Ovary (tissue), 10 donors: ENCODE measurements at places on chromosomes 6 and 20. TPM values are rescaled to one million over a fixed set of nuclear protein-coding genes. Genes with fewer than 3 reads are reported as not detected.

Gene ENPP5
- 8.4 TPM for total RNA-seq

Gene KIAA0408
- total RNA-seq, result 5.0 TPM

Gene RAB44
- total RNA-seq, result not detected

Gene RGS17
- 0.30 TPM for total RNA-seq

Gene EDN1
- total RNA-seq, result 2.9 TPM

Gene ADTRP
- total RNA-seq, result 0.80 TPM

Gene GJA1
- total RNA-seq, result 80.4 TPM

Gene COL11A2
- total RNA-seq, result 0.92 TPM

Gene HSPA12B
- 14.5 TPM for total RNA-seq

Gene OR2H1
- total RNA-seq, result not detected

Gene RIPPLY2
- total RNA-seq, result 0.40 TPM

Gene THBD
- total RNA-seq, result 4.8 TPM

Gene ZBTB46
- 55.1 TPM for total RNA-seq

Gene CLVS2
- not detected for total RNA-seq

Gene HLA-DRA
- 59.9 TPM for total RNA-seq

Gene KCNQ2
- total RNA-seq, result not detected

Gene RAET1G
- 0.82 TPM for total RNA-seq

Gene OPRL1
- 0.57 TPM for total RNA-seq

Gene GNMT
- 0.83 TPM for total RNA-seq

Gene DOK5
- 0.24 TPM for total RNA-seq

Gene DEFB124
- 0.45 TPM for total RNA-seq

Gene PHF20
- total RNA-seq, result 47.0 TPM

Gene BMP7
- 5.6 TPM for total RNA-seq

Gene HLA-DMA
- 5.7 TPM for total RNA-seq

Gene TCEA2
- 71.9 TPM for total RNA-seq

Gene TBX18
- 7.4 TPM for total RNA-seq

Gene NMBR
- 0.20 TPM for total RNA-seq

Gene IRAK1BP1
- 10.1 TPM for total RNA-seq

Gene C20orf204
- total RNA-seq, result 1.1 TPM

Gene STMND1
- 8.6 TPM for total RNA-seq

Gene TOMM34
- total RNA-seq, result 30.5 TPM

Gene TFAP2A
- 0.36 TPM for total RNA-seq

Gene MYB
- not detected for total RNA-seq

Gene CFB
- 69.0 TPM for total RNA-seq

Gene CSTF1
- 38.3 TPM for total RNA-seq

Gene GRM1
- total RNA-seq, result 0.10 TPM

Gene SLC32A1
- not detected for total RNA-seq

Gene PAK5
- total RNA-seq, result 0.10 TPM

Gene HNF4A
- 0.42 TPM for total RNA-seq

Gene ZNF337
- 22.5 TPM for total RNA-seq
